ENCODE measurements at places on chromosomes 5 and 9. TPM values are rescaled to one million over a fixed set of nuclear protein-coding genes. Genes with fewer than 3 reads are reported as not detected.

DNA sequence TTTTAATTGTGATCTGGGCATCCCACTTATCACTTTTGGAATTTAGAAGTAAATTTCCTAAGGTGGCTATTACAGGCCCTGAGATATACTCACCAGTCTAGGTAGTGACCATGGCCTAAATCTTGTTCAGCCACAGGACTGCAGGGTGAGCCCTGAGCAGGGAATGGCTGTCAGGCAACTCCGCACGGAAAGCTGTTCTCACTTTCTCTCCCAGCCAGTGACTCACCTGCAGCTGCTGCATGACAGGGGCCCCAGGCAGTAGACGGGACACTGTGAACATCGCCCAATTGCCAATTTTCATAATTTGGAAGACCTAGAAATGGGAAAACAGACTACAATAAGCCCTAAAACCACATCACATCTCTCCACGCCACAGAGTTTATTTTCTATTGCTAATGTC is 69.6 kb upstream of the TAF1L start:
- DNase-seq = no peak

DNA sequence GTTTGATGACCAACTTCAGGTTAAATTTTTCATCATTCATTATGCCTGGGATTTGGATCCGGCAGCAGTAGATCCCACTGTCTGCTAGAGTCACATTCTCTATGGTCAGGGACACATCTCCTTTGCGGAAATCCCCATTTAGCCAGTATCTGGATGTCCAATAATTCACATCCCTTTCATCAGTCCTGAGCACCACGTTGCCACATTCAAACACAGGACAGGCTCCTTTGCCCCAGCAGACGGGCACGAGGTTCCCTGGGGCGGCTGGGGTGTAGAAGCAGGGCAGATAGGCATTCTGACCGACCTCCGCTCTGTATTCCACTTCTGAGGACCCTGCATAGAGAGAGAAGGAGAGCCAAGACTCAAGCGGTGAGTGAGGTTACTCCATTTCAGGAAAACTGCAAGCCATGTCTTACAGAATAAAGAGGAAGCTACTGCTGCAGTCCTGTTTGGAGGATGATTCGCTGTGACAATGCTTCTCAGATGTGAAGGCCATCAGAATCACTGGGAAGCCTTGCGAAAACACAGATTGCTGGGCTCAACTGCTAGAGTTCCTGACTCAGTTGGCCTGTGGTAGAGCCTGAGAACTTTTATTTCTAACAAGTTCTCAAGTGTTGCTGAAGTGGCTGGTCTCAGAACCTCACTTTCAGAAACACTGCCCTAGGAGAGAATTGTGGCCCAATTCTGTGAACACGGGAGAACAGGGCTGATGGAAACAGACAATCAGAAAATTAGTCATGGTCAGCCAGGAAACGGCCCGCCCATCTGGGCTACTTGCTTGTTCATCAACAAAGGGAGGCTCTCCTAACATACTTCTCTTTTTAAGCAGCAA is 2.0 kb downstream of the HAVCR2 start:
- no peak for DNase-seq

DNA sequence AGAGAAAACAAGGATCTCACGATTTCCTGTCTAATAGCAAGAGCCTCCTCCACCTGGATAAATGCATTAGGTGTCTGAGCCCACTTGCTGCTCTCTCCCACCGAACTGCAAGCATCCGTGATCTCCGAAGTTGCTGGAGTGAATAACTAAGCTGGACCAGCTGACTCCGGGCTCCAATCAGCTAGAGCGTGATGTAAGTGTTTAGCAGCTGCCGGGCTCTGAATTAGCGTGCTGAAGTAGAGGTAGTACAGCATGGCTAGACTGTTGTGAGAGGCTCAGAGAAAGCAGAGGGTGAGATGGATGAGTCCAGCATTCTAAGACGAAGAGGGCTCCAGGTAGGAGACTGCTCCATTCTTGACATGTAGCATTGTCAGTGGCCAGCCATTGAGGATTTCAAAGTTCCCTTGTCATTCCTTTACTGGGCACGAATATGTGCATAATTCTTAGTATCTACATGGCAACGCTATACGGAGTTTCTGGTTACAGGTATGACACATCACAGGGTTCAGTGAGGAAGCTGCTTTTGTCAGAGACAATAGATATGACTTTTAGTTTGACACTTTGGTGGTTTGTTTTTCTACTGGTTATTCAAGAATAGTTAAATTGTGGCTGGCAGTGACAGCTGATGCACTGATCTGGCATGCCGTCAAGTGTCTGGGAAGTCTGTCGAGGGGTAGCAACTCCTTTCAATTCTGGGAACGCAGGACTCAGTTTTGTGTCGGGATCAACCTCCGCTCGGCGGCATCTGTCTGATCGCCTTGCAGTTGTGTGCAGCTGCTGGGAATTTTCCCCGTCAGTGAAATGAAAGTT is 232.6 kb downstream of the MAST4 start:
- DNase-seq = peak; percentile 71

DNA sequence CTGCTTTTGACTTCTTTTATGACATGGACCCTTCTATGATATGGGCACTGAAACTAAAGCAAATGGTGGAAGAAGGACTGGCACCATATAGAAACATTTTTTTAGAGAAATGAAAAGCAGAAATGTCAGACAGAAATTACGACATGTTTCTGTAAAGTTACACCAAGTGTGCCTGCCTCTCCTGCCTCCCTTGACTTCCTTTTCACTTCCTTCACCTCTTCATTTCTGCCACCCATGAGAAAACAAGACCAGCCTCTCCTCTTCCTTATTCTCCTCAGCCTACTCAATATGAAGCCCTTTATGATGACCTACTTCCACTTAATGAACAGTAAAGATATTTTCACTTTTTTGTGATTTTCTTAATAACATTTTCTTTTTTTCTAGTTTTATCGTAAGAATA is 44.5 kb downstream of the ERCC6L2 start:
- DNase-seq = no peak

GRCh38 chr9:136351252-136351800 is 12.2 kb downstream of the DNLZ start:
- DNase-seq = no peak

GRCh38 chr5:33341351-33341750 is 99.4 kb upstream of the TARS1 start:
- DNase-seq = no peak

DNA sequence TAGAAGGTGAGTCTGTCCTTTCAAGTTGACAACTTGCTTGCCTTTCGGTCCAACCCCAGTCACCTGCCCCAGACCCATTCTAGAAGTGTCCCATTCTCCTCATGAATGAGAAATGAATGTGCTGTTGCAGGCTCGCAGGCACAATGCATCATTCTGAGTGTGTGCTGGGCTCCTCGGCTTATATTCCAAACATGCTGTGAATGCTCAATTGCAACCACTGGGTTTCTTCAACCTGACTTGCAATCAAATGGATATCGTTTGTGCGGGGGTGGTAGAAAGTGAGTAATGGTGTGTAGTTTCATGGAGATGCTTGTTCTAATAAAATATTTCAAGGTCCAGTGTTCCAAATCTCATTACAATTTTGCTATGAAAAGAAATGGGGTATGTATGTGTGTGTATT is 256.6 kb upstream of the IL12B start:
- DNase-seq = no peak

Gene PFN3
- not detected for total RNA-seq

- DNase-seq = no peak
Observed at GRCh38 chr9:37640246-37640645, 10.5 kb upstream of the FRMPD1 start.

DNA sequence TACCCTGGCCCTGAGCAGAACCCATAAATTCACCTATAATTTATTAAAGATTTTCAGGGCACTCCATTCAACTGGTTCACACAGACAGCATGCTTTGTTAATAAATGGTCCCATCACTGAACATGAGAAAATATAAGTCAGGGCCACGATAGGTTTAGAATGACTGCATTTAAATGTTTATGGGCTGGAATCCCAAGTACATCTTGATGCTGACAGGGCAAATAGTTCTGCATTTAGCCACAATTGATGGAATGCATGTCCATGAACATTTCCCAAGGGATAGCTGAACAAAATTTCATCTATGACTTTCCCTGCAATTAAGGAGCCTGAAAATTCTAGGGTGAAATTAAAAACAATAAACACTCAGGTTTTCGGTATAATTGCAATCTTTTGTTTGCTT is 124.5 kb downstream of the CAAP1 start:
- no peak for DNase-seq

GRCh38 chr9:112496074-112496722 is 9.6 kb downstream of the KIAA1958 start:
- no peak for DNase-seq

DNA sequence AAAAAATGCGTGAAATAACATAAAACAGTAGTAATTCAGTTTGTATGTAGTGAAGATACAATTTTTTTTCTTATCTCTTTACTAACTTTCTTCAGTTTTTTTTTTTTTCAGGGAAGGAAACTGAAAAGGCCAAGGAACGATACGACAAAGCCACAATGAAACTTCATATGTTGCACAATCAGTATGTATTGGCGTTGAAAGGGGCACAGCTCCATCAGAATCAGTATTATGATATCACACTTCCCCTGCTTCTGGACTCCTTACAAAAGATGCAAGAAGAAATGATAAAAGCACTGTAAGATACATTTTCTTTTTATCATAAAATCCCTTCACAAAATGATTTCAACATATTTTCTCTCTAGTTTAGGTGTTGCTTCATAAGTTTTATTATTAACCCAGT is 120.0 kb downstream of the FER start:
- DNase-seq = no peak

DNA sequence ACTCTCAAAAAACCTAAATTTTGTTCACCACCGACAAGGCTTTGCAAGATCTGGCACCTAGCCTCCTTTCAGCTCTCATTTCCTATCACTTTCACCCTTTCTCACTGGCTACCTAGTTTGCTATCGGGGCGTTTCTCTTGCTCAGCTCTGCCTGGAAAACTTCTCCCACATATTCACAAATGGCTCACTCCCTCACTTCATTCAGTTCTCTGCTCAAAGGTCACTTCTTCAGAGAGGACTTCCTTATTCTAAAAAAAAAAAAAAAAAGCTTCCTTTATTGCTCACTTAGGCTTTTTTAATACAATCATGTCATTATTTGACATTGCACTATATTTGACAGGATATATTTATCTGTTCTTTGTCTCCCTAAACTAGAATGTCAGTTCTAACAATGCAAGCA is 2.1 kb upstream of the SLC25A46 start:
- no peak for DNase-seq

- DNase-seq = no peak
Observed at GRCh38 chr5:176897263-176897662, 1.9 kb downstream of the HK3 start.

Gene DND1
- 5.0 TPM for total RNA-seq

- DNase-seq = no peak
Observed at GRCh38 chr5:93723681-93724080, 17.7 kb downstream of the POU5F2 start.

DNA sequence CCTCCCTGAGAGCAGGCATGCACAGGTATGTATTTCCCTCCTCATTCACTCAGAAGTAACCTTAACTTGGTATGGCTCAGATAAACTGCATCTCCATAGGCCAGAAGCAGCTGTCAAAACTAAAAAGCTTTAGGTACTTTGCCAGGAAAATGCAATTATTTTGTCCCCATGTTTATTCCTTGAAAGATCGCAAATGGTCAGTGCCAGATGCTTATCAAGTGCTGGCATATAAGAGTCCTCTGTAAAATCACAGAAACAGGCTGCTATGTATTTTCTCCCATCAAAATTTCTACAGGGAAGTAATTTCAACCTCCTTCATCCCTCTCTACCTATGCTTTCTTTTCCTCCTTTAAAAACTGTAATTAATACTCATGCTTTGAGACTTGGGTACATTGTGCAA is 12.7 kb downstream of the PCDHAC2 start:
- DNase-seq = no peak

All from CD4-positive, alpha-beta memory T cell (primary cell).